Stimulated activated CD8-positive, alpha-beta memory T cell treated with anti-CD3 and anti-CD28 coated beads, Interleukin-7, amount 100 ng/mL, for 24 hours (primary cell): ENCODE measurements at places on chromosomes 4 and X.
A peak's percentile ranks its signal among the peaks of the same experiment; 100 is the strongest.

- DNase-seq, result no peak
These were observed 38.1 kb downstream of the CCNI start for GRCh38 chr4:77037736-77038135.

- DNase-seq, result no peak
These were observed 127.2 kb upstream of the AGA start for GRCh38 chr4:177569434-177569833.

GRCh38 chrX:77431227-77431626 is 16.0 kb upstream of the FGF16 start:
- no peak for DNase-seq

- peak; percentile 65 for DNase-seq
These were observed at the start of gene PKD2 for GRCh38 chr4:88007304-88008121. Gene PKD2 (plus strand): TSS chr4:88007635. CDS start chr4:88007734, 99 bp downstream.

- DNase-seq, result no peak
These were observed 81.9 kb upstream of the SCML1 start for GRCh38 chrX:17655211-17656034.

- no peak for DNase-seq
These were observed 97.8 kb downstream of the DOCK11 start for GRCh38 chrX:118593407-118593806.

- no peak for DNase-seq
These were observed 680.7 kb upstream of the SPANXN1 start for GRCh38 chrX:144566592-144566991.

GRCh38 chr4:110354460-110354859 is 121.5 kb upstream of the ENPEP start:
- DNase-seq, result no peak

DNA sequence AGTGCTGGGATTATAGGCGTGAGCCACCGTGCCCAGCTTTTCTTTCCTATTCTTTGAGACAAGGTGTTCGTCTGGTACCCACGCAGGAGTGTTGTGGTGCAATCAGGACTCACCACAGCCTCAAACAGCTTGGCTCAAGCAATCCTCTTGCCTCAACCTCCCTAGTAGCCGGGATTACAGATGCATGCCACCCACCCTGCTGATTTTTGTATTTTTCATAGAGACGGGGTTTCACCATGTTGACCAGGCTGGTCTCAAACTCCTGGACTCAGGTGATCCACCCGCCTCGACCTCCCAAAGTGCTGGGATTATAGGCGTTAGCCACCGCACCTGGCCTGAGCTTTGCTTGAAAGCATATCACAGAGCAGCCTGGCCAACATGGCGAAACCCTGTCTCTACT is 1.5 kb upstream of the CRLF2 start:
- no peak for DNase-seq

DNA sequence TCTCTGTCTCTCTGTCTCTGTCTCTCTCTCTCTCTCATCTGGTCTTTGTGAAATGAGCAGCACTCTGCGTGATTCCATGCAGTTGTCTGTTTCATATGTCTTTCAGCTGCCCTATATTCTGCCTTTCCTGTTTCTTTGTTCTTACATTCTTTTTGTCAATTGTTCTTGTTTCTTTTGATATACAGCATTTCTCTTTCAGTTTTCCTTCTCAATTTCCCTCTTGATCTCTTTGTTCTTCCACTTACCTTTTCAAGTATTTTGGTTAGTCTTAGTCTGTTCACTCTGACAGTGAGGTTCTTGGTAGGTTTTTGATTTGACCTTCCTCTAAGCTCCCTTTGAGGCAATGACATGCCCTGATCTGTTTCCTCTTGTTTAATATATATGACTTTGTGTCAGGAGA is 20.4 kb downstream of the ZNF157 start:
- DNase-seq, result no peak

- no peak for DNase-seq
These were observed 1.7 kb upstream of the DCTD start for GRCh38 chr4:182918791-182919302.

DNA sequence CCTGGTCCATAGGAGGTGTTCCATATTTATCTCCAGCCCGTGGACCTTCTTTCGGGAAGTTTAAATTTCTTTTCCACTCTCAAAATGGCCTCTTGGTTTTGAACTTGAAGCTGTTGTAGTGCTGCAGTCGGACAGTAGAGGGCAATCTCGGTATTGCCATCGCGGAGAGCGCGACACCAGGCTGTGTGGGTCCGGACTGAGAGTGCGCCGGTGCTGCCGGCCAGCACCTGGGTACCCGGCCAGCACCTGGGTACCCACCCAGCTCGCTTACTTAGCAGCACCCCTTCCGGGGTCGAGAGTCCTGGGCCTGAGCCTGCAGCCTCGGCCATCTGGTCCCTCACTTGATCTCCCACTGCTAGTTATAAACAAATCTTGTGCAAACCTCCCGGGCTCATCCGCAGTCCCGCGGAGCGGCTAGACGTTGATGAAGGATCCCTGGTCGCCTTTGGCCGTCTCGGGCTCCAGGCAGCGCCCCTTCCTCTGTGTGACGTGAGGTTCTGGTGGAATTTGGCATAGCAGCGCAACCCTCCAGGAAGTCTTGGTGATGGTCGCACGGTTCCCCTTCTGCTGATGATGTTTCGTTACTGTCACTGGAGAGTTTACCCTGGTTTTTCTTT is 18.0 kb downstream of the FAM9A start:
- DNase-seq, result peak; percentile 1

- no peak for DNase-seq
These were observed 377.9 kb upstream of the EMCN start for GRCh38 chr4:100895556-100896197.

DNA sequence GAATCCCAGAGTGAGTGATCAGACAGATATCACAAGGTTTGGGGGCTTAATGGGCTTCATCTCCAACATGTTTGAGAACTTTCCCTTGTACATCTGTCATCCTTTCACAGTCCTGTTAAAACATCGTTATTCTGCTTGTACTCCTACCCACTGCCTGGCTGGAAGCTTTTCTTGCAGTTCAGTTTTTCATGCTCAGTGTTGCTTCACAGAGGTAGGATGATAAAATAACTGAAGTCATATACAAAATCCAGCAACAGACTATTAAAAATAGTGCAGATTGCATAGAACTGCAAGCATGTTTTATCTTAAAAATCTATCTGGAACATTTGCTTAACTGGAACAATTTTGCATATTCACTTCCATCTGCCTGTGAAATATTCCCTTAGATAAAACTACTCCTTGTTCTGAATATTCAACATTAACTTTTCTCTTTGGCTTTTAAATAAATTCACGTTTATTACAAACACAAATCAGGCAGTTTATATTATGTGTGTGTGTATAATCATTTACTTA is 579.6 kb upstream of the IGFBP7 start:
- DNase-seq, result no peak
